ENCODE measurements at places on chromosomes 2 and 18.

GRCh38 chr2:14288016-14288415 lies 344.5 kb upstream of the LRATD1 start:
- DNase-seq = no peak

DNA sequence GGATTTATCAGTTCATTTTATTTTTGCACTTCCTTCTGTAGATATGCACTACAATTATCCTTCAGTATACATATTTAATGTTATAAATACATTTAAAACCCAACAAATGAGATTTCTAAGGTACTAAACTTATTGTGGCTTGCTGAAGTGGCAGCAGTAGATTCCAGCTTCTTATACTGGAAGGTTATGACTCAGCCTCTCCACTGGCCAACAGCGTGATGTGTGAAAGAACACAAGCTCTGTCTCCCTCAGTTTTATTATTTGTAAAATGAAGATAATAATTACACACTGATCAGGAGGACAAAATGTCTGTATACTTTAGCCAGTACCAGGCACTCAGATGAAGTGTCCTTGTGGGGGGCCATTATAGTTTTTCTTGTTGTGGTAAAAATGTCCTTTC lies 1147.1 kb downstream of the CNTNAP5 start:
- no peak for DNase-seq

GRCh38 chr2:134555411-134555810 lies 163.4 kb downstream of the TMEM163 start:
- DNase-seq = no peak

DNA sequence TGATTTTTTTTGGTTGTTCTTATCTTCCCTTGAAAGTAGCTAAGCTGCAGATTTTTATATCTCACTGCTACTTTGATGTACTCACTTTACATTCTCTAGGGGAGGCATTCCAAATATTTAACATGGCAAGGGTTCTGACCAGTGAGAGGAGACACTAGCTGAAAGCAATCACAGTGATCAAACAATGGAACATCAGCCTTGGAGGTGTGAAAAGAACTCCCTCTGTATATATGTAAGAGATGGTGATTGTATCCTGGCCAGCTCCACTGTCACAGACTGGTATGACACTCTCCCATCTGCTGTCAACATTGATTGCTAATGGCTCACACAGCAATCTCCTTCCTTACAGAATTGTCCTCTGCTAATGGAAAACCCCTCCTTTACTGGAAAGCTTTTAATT lies 291.7 kb upstream of the CDH19 start:
- no peak for DNase-seq

GRCh38 chr18:24362757-24363156 lies 34.9 kb downstream of the OSBPL1A start:
- DNase-seq = no peak

GRCh38 chr2:26170795-26171194 lies 2.1 kb upstream of the GAREM2 start:
- no peak for DNase-seq

DNA sequence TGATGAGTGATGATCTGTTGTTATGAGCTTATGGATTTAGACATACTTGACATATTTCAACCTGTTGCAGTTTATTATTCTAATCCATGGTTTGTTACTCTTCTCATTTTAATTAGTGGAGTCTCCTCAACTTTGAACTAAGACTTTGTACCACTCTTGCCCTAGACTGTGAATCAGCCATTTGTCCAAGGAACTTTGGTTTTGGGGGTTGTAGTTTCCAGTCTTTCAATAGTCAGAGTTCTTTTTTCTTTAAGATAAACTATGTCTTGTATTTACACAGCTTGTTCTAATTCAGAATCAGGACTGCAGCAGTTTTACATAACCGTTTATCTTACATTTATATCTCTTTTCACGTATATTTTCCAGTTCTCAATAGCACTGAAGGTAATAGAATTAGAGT lies 133.6 kb downstream of the GULP1 start:
- no peak for DNase-seq

DNA sequence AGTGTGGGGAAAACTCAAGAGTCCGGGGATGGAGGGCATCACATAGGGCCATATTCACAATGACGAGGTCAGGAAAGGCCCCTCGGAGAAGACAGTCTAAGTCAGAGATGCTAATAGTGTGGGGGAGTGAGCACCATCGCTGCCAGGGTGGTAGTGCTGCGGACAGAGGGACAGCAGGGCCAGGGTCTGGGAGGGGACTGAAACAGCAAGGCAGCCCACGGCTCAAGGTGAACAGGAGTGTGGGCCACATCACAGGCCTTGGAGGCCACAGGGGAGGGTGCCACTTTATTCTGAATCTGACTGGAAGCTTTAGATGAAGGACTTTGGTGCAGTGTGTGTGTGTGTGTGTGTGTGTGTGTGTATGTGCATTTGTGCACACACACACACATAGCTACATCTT lies 130.9 kb upstream of the GLI2 start:
- DNase-seq = no peak

- no peak for DNase-seq
These were observed 707 bp upstream of the SPDYA start for GRCh38 chr2:28809927-28810326.

GRCh38 chr2:60337142-60337497 lies 216.3 kb downstream of the BCL11A start:
- DNase-seq = no peak

- DNase-seq = peak; percentile 72
These were observed 44.0 kb downstream of the GNAL start for GRCh38 chr18:11733031-11733430.

GRCh38 chr2:20519309-20519708 lies 72.4 kb downstream of the RHOB start:
- DNase-seq = no peak

- DNase-seq = no peak
These were observed 32.9 kb downstream of the RMC1 start for GRCh38 chr18:23536204-23536603.

DNA sequence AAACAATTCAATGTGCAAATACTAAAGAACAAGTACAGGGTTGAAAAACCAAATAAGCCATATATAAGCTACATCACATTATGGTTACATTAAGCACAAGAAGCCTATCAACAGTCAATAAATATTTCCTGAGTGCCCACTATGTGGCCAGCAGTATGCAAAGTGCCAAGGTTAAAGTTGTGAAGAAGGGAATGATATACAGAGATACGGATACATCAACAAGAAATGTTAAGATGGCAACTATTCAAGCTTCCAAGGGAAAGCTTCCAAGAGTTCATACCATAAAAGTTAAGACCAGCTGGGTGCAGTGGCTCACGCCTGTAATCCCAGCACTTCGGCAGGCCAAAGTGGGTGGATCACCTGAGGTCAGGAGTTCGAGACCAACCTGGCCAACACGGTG lies 14.0 kb downstream of the DYM start:
- DNase-seq = no peak

DNA sequence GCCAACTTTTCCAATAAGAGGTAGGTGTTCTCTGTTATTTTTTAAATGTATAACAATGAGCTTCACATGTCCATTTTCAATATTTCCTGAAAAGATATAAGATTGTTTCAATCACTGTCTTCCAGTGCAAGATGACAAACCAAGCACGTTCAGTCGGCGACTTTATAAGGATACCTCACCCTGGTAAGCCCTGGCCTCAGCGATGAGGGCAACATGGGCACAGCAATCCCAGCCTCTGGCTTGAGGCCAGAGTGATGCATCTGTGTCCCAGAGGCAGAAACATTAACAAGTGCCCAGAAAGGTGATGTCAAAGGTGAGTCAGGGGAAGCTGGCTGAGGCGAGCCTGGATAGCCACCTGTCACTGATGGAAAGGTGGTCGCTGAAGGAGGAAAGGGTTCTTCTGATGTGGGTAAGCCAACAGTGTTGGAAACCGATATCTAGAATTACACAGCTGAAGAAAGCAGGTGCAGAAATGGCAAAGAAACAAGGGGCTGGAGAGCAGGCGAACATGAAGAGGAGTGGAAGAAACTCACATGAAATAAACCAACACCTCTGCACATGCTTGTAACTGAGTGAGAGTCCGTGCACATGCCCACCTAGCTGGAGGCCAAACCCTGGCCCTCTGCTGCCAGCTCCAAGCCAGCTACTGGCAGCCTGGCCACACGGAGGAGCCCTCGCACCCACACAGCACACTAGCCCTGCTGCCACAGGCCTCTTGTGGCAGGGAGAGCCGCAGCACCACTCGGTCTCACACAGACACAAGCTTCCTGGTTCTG lies 65.5 kb downstream of the FBXO15 start:
- DNase-seq = peak; percentile 74

- no peak for DNase-seq
These were observed 549.6 kb upstream of the CELF4 start for GRCh38 chr18:38115201-38115600.

DNA sequence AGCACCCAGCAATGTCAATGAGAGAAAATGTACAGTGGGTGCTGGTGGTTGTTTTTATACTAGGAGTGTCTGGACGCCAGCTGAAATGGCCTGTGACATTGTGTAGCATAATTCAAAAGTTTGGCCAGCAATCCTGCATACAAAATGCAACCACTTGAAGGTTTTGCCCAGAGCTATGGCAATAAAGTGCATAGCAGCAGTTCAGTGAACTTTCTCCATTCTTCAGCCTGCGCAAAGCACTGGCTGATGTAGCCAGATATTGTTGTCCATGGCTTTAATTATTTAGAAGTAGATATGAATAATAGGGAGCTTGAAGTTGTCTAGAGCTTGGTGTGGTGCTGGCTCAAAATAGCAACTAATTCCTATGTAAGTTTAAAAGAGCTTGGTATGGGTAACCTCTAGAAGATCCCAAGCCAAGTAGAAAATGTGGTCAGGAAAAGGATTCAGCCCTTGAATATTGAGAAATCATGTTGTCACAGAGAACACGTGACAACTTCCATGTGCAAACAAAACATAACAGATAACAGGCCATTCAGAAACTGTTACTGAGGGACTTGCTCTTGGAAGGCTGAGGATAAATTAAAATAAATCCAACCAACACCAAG lies 33.3 kb upstream of the PGAP1 start:
- DNase-seq = no peak

GRCh38 chr2:126602334-126602733 lies 53.6 kb upstream of the GYPC start:
- no peak for DNase-seq

GRCh38 chr2:22798386-22798785 lies 586.6 kb upstream of the KLHL29 start:
- DNase-seq = no peak

DNA sequence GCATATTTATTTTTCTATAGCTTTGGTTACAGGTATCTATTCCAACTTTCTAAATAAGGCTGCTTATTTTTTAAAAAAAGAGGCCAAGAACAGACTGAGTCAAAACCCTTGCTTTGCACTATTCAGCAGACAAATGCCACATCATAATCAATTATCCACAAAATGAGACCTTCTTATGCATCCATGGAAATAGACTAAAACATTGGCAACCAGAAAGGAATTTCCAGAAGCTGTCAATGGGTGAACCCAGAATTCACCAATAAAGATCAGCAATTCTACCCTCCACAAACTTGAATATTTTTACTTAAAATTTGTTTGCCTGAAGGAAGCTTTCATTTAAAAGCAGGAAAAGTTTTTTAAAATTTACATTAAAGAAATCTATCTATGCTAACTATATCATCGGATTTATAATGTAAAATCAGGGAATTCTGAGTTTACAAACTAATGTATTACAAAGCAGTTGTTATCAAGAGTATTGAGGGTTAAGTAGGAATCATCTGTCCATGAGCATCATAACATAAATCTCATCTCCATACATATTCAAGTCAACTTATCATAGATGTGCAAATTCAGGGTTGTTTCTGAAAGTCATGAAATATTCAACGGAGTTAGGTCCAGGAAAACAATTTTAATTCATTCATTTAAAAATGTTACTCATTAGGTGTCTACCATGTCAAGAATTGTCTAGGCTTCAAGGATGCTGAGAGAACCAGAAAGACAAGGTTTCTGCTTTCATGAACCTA lies 548.0 kb downstream of the SATB2 start:
- no peak for DNase-seq

GRCh38 chr2:61924895-61925663 lies 19.6 kb downstream of the COMMD1 start:
- DNase-seq = no peak

DNA sequence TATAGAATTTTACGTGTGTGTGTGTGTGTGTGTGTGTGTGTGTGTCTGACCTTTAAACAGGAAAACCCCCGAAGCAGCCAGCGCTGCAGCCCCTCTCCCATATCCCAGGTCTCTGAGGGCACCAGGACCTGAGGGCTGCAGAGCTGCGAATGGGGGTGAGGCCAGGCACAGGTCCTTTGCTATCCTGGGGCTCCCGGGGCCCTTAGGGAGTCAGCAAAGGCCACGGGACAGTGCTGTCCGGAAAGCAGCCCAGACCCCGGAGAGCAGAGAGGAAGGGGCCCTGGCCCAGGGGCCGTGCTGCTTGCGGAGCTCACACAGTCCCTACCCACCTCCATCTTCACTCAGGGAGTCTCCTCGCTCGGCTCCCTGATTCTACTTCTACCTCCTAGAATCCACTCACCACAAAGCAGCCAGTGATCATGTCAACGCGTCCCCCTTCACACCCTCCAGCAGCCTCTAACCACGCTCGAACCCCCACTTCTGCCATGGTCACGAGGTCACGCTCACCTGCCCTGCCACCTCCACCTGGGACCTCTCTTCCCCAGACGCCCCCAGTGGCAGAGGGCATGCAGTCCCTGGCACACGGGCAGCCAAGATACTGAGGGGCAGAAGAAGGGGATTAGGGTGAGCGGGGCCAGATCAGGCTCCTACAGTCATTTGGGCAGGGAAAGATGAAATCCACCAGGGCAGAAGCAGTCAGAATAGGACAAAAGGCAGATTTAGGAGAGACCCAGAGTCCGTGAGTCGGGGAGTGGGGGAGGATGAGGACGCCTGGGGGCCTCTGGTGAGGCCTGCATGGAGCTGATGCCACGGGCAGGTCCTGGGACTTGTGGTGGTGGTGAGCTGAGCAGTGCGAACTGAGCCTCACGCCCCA lies 86.7 kb downstream of the USP40 start:
- DNase-seq = no peak

GRCh38 chr2:37348155-37348554 lies 3.7 kb downstream of the QPCT start:
- DNase-seq = no peak

DNA sequence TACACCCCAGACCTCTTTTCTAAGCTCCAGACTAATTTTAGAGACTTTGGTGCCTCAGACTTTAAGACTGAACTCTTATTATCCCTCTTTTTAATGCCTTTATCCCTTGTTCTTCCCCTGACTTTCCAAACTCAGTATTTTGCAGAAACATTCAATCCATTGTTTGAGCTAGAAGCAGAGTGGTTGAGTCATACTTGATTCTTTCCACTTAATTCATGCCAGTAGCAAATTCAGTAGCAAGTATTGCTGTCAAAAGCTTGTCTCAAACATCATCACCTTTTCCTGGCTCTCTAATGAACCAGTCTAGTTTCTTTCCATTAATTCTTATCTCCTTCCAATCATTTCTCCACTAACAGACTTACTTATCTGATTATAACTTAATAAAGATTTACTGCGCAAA lies 699.7 kb upstream of the ZNF804A start:
- DNase-seq = no peak

DNA sequence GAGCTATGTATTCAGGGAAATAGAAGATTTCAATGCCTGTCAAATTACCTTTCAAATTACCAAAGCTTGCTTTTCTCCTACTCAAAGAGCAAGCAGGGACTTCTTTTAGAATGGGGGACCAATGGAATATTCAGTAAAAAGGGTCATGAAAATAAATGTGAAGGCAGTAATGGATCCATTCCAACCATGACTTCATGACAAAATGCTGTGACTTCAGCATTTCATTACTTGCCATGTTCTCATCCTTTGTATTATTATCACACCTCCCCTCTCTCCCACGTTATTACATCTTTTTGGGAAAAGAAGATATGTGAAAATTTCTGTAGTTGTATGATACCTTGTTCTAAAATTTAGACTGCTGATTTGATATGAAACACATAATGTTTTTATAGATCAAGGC lies 864.0 kb upstream of the FSHR start:
- DNase-seq = no peak

GRCh38 chr2:10989151-10989550 lies 77.4 kb downstream of the KCNF1 start:
- DNase-seq = no peak
